ENCODE measurements at places on chromosomes 13 and 19.

GRCh38 chr13:21932996-21933395 lies 262.1 kb downstream of the FGF9 start:
- no peak for DNase-seq

DNA sequence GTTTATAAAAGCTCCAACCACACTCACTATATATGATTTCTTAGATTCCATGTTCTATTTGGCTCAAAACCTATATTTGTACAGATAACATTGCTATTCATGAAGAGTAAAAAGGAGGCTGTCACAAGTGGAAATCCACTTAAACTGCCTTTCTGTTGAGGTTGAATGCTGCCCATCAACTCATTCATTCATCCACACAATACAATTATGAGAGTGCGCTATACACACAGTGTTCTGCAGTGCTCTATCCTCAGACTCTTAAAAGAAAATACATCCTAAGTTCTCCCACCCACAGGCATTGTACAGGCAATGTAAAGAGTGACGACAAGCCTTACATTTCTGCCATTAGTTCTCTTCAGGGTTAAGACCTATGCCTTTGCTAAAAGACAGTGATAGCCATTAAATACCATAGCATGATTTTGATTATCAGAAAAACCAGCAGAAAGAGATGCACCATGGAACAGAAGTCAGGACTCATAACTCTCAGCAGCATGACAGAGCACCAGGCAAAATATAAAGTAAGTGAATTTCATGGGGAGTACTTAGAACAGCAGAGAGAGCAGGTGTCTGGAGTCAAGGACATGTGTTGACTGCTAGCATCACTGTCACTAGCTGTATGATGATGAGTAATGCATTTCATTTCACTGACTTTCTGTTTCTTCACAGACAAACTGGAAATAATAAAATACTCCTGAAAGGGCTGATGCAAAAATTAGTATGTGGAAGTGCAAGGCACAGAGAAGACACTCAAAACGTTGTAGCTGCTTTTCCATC lies 218.0 kb downstream of the RBM26 start:
- no peak for DNase-seq

GRCh38 chr19:55681131-55682092 lies 6.4 kb downstream of the EPN1 start:
- no peak for DNase-seq

DNA sequence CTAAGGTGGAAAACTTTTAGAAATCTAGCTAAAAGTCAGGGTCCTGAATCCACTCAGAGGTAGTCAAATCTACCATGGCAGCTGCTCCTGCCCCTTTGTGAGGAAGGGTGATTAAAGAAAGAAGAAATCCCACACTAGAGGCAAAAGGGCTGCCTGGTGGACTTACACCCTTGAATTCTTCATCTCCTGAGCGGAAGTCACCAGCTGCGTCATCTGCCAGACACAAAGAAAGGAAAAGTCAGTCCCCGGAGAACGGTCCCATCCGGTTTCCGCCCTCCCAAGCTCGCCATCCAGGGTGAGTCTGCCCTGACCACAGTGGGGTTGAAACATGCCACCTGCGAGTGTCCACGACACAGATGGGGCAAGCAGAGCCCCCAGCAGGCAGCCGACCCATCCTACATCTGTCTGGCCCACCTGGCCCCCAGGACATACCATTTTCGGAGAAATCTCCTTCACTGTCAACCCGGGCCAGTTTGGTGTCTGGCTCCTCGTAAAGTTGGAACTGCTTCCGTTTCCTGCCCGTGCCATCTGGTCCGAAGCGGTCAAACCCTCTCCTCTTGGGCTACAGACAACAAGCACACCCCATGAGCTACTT lies 7.7 kb downstream of the AKAP8 start:
- no peak for DNase-seq

GRCh38 chr19:4700693-4700970 lies 23.0 kb downstream of the DPP9 start:
- DNase-seq, result no peak

GRCh38 chr19:50323782-50324133 lies 5.4 kb downstream of the KCNC3 start:
- no peak for DNase-seq

DNA sequence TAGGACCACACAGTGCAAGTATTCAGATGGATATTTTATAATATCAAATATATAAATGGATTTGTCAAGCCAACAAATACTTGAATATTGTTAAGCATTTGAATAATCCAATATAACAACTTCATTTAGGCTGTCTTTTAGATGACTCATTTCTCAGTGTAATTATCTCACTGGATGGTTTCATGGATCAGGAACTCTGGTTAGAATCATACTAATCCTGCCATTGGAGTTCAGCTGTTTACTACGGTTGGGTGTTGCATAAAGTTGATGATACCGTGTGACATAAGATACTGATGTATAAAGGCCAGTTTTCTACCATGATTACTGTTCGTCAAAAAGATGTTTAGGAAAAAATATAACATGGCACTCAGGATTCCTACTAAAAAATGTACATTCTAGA lies 196.3 kb downstream of the TSHZ3 start:
- DNase-seq, result no peak
